ENCODE measurements at places on chromosomes 4 and X. TPM values are rescaled to one million over a fixed set of nuclear protein-coding genes. Genes with fewer than 3 reads are reported as not detected.

Gene CFAP99
- 0.63 TPM for total RNA-seq

DNA sequence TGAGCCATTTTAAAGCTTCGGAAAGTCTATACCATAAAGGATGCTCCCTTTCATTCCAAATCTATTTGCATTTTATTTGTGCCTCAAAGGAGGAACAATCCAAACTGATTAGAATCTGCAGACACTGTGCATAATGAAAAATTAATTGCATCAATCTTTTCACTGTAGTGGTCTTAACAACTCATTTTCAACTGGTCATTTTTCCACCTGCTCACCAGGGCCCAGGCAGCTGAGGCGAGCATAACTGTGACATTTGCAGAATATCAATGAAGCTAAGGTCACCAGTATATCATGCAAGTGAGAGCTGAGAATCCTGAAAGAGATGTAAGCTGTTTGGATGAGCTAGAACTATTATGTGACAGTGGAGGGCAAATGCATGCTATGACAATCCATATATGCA is 387.3 kb upstream of the TECRL start:
- no peak overlapping the region for H3K27ac ChIP-seq
- H3K4me1 ChIP-seq, result no peaks in the 10 kb centered on the region
- DNase-seq, result no peak
- H3K4me3 ChIP-seq, result no peak overlapping the region
- no peaks in the 10 kb centered on the region for H3K27me3 ChIP-seq

Gene CFAP47
- not detected for total RNA-seq

GRCh38 chrX:26328608-26329319 is 112.8 kb downstream of the MAGEB5 start:
- no peaks in the 10 kb centered on the region for H3K36me3 ChIP-seq
- no peaks in the 10 kb centered on the region for H3K4me1 ChIP-seq
- H3K4me3 ChIP-seq, result no peak overlapping the region
- no peaks in the 10 kb centered on the region for H3K27me3 ChIP-seq
- no peak overlapping the region for H3K27ac ChIP-seq

DNA sequence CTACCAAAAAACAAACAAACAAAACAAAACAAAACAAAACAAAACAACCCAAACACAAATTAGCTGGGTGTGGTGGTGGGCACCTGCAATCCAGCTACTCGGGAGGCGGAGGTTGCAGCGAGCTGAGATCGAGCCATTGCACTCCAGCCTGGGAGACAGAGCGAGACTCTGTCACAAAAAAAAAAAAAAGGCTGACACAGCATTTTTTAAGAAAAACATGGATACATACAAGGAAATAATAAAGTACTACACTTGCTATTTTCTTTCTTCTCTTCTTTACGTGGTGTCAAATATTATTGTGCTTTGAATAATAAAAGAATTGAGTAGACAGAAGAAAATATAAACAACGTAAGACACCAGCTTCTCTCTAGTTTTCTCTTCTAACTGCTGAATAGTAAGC is 73.9 kb downstream of the TEX11 start:
- no peaks in the 10 kb centered on the region for H3K4me1 ChIP-seq
- DNase-seq, result no peak
- H3K27ac ChIP-seq, result no peak overlapping the region
- peaks cover 5% of the 10 kb centered on the region for H3K27me3 ChIP-seq
- H3K36me3 ChIP-seq, result no peaks in the 10 kb centered on the region

GRCh38 chr4:105951198-105951597 is 55.9 kb downstream of the NPNT start:
- no peak overlapping the region for H3K27ac ChIP-seq
- H3K27me3 ChIP-seq, result no peaks in the 10 kb centered on the region
- H3K4me3 ChIP-seq, result no peak overlapping the region
- no peaks in the 10 kb centered on the region for H3K4me1 ChIP-seq
- H3K36me3 ChIP-seq, result no peaks in the 10 kb centered on the region
- no peak for DNase-seq

GRCh38 chrX:1545776-1546408 is 8.9 kb upstream of the P2RY8 start:
- no peaks in the 10 kb centered on the region for H3K27me3 ChIP-seq
- no peak overlapping the region for H3K4me3 ChIP-seq
- peaks cover 11% of the 10 kb centered on the region for H3K4me1 ChIP-seq
- H3K27ac ChIP-seq, result peak overlapping the region; percentile 49
- DNase-seq, result no peak
- H3K36me3 ChIP-seq, result no peaks in the 10 kb centered on the region

Measured in T-helper 17 cell (primary cell).